ENCODE measurements at places on chromosomes 5 and 9.
A peak's percentile ranks its signal among the peaks of the same experiment; 100 is the strongest.

GRCh38 chr5:40605295-40605958 lies 74.3 kb upstream of the PTGER4 start:
- no peak for DNase-seq

- no peak for DNase-seq
These were observed 129.0 kb downstream of the PAPPA start for GRCh38 chr9:116282597-116282996.

GRCh38 chr5:103758996-103759395 lies 196.4 kb upstream of the NUDT12 start:
- DNase-seq = no peak

- no peak for DNase-seq
These were observed 18.9 kb downstream of the TCF7 start for GRCh38 chr5:134133188-134133994.

DNA sequence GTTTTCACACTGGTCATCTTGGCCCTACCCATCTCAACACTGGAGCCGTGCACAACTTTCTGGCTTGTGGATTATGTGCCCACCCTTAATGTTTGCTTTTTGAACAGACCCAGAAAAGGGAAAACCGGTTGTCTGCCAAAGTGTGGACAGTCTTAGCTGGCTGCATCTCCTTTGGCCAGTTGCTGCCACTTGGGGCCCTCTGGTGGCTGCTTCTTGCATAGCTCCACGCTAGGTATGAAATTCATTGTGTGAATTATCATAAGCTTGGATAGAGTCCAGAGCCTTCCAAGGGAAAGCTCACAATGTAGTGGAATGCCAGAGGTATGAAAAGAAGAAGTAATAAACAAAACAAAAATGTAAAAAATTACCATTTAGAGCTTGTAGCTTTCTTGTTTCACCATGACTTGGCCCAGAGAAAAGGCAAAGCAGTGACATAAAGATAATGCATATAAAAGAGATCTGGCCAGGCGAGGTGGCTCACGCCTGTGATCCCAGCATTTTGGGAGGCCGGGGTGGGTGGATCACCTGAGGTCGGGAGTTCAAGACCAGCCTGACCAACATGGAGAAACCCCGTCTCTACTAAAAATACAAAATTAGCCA lies 12.5 kb upstream of the SLC36A3 start:
- peak; percentile 60 for DNase-seq

DNA sequence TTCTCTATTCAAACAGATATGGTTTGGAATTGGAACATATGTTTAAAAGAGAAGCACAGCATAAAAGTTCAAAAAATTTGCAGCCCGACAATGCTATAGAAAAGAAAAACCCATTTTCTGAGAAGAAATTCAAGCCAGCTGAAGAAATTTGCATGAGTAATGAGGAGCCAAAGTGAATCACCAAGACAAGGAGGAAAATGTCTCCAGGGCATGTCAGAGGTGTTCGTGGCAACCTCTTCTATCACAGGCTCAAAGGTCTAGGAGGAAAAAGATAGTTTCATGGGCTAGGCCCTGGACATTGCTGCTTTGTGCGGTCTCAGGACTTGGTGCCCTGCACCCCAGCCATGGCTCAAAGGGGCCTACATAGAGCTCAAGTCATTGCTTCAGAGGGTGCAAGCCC lies 134.8 kb upstream of the ADAMTS16 start:
- DNase-seq = no peak

GRCh38 chr9:107593224-107593870 lies 103.8 kb upstream of the KLF4 start:
- no peak for DNase-seq

- no peak for DNase-seq
These were observed 131.8 kb downstream of the TLE1 start for GRCh38 chr9:81557452-81558090.

- no peak for DNase-seq
These were observed 251.9 kb downstream of the BNC2 start for GRCh38 chr9:16618524-16618923.

Data from GM18507 (cell line).